ENCODE measurements at places on chromosomes 12 and 14.

- no peaks in the 10 kb centered on the region for H3K36me3 ChIP-seq
- no peak overlapping the region for H3K27ac ChIP-seq
- no peaks in the 10 kb centered on the region for H3K27me3 ChIP-seq
- DNase-seq = peak; percentile 21
These were observed 71.9 kb downstream of the KLHL28 start for GRCh38 chr14:44889595-44890471.

- H3K4me3 ChIP-seq = no peak overlapping the region
- no peaks in the 10 kb centered on the region for H3K4me1 ChIP-seq
- no peak for DNase-seq
These were observed 2.6 kb downstream of the LRRC10 start for GRCh38 chr12:69608114-69608513.

DNA sequence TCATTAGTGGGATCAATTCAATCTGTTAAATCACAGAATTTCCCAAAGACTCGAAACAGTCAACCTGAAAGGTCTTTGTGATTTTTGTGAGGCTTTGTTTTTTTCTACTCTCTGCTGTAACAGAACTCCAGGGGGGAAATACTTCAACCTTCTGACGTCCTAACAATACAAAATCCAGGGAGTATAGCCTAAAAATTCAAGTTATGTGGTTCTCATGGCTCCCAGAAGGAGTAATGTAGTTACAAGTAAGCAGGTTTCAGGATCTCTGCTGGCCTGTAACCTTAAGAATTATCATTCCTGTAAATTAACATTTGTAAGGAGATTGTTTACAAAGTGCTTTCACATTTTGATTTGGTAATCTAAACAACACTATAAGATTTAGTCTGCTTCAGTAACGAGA lies 39.9 kb downstream of the VEZT start:
- H3K27ac ChIP-seq = no peak overlapping the region
- H3K4me3 ChIP-seq = no peak overlapping the region
- no peak for DNase-seq
- H3K27me3 ChIP-seq = no peaks in the 10 kb centered on the region

DNA sequence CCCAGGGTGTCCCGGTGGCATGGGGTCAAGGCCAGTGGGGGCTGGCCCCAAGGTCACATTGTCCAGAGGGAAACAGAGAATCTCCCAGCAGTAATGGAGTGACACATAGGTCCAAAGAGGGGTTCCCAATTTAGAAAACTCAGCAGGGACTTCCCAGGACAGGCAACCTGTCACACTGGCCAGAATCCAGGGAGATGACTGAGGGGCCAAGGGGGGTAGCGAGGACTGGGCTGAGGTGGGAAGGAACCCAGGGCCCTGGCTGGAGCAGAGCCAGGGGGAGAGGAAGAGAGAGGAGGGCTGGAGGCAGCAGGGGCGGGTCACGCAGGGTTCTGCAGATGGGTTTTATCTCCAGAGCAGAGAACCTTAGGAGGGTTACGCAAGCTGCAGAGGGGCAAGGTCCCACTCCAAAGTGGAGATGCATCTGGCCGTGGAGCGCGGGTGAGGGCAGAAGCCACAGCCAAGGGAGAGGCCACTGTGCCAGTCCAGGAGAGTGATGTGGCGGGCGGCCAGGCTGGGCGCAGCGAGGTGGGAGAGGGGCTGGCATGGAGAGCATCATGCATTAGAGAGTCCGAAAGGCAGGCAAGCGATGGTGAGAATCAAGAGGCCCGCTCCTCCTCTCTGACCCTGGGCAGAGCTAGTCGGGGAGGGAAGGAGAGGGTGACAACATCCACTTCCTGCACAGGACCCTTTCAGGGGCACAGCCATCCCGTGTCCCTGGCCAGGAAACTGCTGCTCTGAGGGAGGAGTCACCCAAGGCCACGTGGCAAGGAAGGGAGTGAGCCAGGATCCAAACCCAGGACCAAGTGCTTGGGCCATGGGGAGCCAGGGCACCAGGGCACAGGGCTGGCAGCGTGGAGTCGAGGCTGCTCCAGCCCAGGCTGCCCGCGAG lies 29.0 kb downstream of the NCOR2 start:
- H3K4me3 ChIP-seq = no peak overlapping the region
- H3K36me3 ChIP-seq = no peaks in the 10 kb centered on the region
- H3K4me1 ChIP-seq = peaks cover 11% of the 10 kb centered on the region

DNA sequence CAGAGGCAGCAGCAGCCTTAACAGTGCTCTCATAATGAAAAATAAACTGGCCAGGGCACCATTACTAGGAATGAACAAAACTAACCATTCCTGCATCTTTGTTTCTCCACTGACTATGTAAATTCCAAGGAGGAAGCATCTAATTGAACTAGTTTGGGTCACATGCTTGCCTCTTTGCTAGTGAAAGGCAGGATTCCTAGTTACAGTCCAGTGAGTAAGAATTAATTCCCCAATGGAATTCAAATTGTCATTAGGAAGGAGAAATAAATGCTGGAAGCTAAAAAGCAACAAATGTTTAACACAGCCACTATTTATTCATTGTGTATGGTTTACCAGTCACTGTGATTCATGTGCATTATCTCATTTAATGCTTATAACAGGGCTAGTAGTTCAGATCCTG lies 316.0 kb downstream of the CCDC91 start:
- no peaks in the 10 kb centered on the region for H3K27me3 ChIP-seq
- peak; percentile 42 for DNase-seq
- H3K36me3 ChIP-seq = no peaks in the 10 kb centered on the region
- H3K4me3 ChIP-seq = no peak overlapping the region
- no peaks in the 10 kb centered on the region for H3K4me1 ChIP-seq
- no peak overlapping the region for H3K27ac ChIP-seq

DNA sequence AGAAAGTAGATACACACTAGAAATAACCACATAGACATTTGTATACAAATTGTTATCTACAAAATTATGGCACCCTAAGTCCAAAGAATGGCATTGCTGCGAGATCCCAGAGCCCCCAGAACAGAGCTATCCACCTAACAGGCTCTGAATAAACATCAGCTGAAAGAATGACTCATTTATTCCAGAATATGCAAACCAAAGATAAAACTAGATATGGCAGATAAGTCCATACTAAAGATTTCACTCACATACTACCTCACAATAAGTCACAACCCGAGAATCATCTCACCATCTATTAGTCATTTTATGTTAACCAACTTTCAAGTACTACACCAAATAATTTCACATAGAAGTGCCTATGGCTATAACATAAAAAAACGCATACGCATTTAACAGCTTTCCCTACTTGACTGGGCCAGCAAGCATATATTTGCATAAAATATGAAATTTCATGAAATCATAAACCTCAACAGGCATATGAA lies 5.6 kb downstream of the CNIH1 start:
- no peaks in the 10 kb centered on the region for H3K27me3 ChIP-seq
- peaks cover 1% of the 10 kb centered on the region for H3K36me3 ChIP-seq
- peak overlapping the region; percentile 1 for H3K27ac ChIP-seq
- peak; percentile 57 for DNase-seq

GRCh38 chr12:27260746-27261145 lies 16.7 kb downstream of the STK38L start:
- no peak overlapping the region for H3K4me3 ChIP-seq
- no peak overlapping the region for H3K27ac ChIP-seq
- DNase-seq = peak; percentile 76
- H3K27me3 ChIP-seq = no peaks in the 10 kb centered on the region
- no peaks in the 10 kb centered on the region for H3K36me3 ChIP-seq
- H3K4me1 ChIP-seq = peaks cover 3% of the 10 kb centered on the region

DNA sequence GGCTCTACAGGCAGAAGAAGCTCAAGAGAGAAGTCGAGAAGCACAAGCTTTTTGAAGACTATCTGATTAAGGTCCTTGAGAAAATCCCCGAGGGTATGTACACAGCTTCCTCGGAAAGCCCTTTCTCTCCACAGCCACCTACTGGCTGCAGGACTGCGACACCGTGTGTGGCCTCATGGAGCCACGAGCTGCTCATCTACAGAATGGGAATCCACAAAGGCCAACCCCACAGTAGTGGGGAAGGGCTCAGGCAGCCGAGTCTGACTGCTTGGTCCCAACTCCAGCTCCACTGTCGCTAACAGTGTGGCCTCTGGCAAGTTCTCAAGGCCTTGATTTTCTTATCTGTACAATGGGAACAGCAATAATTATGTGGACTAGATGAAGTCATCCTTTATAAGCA lies 2.5 kb downstream of the CCDC197 start:
- no peak overlapping the region for H3K4me3 ChIP-seq
- no peak overlapping the region for H3K27ac ChIP-seq
- peaks cover 4% of the 10 kb centered on the region for H3K27me3 ChIP-seq
- no peaks in the 10 kb centered on the region for H3K4me1 ChIP-seq
- DNase-seq = no peak

DNA sequence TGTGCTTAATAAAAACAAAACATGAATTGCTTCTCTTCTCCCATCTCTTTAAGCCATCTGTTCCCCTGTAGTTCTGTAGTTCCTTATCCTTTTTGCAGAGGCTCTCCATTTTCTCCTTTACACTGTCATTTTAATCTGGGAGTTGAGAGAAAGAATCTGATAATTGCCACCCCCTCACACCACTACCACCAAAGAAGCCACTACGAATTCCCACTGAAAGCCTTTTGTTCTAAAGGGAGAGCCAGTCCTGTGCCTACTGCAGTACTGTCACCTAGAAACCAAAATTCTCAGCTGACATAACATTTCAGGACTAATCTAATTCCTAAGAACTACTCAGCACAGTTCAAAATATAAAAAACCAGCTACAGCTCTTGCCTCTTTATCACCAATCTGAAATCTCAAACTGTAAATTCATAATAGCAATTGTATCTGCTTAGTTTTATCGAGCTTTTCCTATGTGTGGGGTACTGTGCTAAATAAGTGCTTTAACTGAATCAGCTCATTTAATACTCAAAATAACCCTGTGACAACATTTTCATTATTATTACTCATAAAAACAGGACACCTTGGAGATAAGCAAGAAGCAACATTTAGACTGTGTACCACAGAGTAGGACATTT lies 72.4 kb downstream of the SPPL3 start:
- H3K4me1 ChIP-seq = peaks cover 2% of the 10 kb centered on the region
- no peak overlapping the region for H3K4me3 ChIP-seq
- no peaks in the 10 kb centered on the region for H3K27me3 ChIP-seq

- no peaks in the 10 kb centered on the region for H3K36me3 ChIP-seq
- no peaks in the 10 kb centered on the region for H3K27me3 ChIP-seq
- peak overlapping the region; percentile 98 for H3K27ac ChIP-seq
- H3K4me1 ChIP-seq = peaks cover 6% of the 10 kb centered on the region
These were observed 1.5 kb upstream of the STAT6 start for GRCh38 chr12:57112492-57113294.

GRCh38 chr12:98735821-98736220 lies 90.7 kb downstream of the APAF1 start:
- peaks cover 5% of the 10 kb centered on the region for H3K4me1 ChIP-seq
- H3K27ac ChIP-seq = no peak overlapping the region
- DNase-seq = no peak
- H3K27me3 ChIP-seq = no peaks in the 10 kb centered on the region
- no peak overlapping the region for H3K4me3 ChIP-seq
- H3K36me3 ChIP-seq = no peaks in the 10 kb centered on the region

- H3K36me3 ChIP-seq = no peaks in the 10 kb centered on the region
- peaks cover 15% of the 10 kb centered on the region for H3K4me1 ChIP-seq
- peak; percentile 97 for DNase-seq
- H3K27ac ChIP-seq = peak overlapping the region; percentile 75
- no peaks in the 10 kb centered on the region for H3K27me3 ChIP-seq
These were observed 58.7 kb downstream of the DRAM1 start for GRCh38 chr12:101935890-101936746.

DNA sequence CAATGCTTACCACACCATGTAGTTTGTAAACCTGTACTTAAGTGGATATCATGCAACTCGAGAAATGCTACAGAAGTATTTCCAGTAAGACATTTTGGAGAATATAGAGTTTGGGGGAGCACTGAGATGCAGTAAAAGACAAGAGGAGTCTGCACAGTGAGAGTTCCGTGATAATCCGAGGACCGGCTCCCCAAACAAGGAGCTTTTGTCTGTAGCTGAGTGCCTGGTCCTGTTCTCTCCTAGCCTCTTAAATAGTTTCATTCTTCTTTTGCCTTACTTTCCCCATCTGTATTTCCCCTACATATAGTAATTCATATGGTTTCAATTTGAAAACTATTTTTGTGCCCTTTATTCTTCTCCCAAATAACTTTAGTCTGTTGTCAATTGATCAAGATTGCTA lies 364.1 kb downstream of the EGLN3 start:
- no peak overlapping the region for H3K4me3 ChIP-seq
- no peaks in the 10 kb centered on the region for H3K36me3 ChIP-seq
- H3K27ac ChIP-seq = no peak overlapping the region
- no peaks in the 10 kb centered on the region for H3K27me3 ChIP-seq
- no peak for DNase-seq
- H3K4me1 ChIP-seq = no peaks in the 10 kb centered on the region

DNA sequence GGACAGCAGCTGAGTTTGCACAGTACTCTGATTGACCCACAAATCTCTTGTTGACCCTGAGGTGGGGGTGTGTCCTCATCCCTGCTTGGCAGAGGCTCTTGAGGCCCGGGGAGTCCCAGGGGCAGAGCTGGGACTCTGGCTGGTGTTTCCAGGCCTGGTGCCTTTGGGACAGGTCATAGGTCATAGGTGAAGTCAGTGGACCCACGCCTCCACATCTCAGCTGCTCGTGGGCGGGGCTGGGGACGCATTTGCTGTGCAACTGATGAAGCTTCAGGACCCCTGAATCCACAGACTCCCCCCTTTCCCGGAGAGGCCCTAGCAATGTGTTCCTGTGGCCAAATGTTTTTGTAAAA lies 408 bp upstream of the CACNA2D4 start:
- no peak overlapping the region for H3K4me3 ChIP-seq
- H3K36me3 ChIP-seq = no peaks in the 10 kb centered on the region
- H3K27ac ChIP-seq = no peak overlapping the region
- DNase-seq = no peak
- H3K27me3 ChIP-seq = peaks cover 21% of the 10 kb centered on the region

DNA sequence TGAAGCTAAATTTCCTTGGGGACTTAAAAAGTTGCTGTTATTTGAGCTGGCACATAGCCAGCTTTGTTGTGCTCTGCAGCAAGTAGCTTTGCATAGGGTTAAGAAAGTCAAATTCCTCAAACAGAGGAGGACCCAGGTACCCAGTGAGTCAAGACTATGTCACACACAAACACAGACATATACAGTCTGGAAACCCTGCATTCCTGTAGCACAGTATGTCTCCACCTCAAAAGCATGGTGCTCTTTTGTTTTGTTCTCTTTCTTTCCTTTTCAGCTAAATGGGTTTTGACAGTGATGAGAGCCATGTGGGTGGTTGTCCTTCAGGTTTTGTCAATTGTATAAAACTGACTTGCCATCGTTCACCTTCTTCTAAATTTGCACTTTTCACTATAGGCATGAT lies 179.6 kb upstream of the DIO2 start:
- no peaks in the 10 kb centered on the region for H3K27me3 ChIP-seq
- no peak overlapping the region for H3K27ac ChIP-seq
- peak; percentile 90 for DNase-seq
- peaks cover 6% of the 10 kb centered on the region for H3K4me1 ChIP-seq
- no peaks in the 10 kb centered on the region for H3K36me3 ChIP-seq

GRCh38 chr14:58829594-58829993 lies 191.8 kb downstream of the DACT1 start:
- no peaks in the 10 kb centered on the region for H3K4me1 ChIP-seq
- no peaks in the 10 kb centered on the region for H3K27me3 ChIP-seq
- peak; percentile 55 for DNase-seq
- H3K4me3 ChIP-seq = no peak overlapping the region
- no peaks in the 10 kb centered on the region for H3K36me3 ChIP-seq
- no peak overlapping the region for H3K27ac ChIP-seq
